SHP77 (cell line): ENCODE measurements at places on chromosomes 1 and 21.

DNA sequence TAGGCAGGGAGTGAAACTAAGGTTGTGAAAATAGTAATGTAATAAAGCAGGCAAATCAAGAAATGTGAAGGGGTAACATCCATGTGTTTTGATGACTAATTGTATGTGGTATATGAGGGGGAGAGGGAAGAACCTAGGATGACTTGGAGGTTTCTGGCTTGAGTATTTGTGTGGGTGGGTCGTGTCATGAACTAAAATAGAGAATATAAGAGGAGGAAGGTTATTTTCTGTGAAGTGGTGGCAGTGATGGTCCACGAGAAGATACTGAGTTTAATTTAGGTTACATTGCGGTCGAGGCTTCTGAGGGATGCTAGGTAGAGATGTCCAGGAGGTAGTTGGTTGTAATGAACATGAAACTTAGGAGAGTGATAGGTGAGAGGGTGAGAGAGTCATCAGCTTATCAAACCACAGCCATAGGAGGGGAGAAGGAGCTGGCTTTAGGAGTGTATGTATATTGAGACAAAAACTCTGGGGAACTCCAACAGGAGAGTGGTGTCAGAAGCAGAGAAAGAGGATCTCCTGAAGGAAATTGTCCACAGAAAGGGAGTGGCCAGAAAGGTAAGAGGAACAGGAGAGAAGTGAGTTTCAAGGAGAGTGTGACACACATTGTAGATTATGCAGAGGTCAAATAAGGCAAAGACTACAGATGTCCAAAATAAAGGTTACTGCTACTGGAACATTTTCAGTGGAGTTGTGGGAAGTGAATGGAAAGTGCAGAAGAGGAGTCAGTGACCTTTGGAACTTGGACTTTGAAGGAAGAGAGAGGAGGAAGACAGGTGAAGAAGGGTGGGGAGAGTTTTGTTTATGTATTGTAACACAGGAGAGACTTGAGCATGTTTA lies 89.0 kb upstream of the MACF1 start:
- DNase-seq: no peak

- no peak for DNase-seq
Observed at GRCh38 chr1:238675221-238675620, 711.1 kb upstream of the CHRM3 start.

DNA sequence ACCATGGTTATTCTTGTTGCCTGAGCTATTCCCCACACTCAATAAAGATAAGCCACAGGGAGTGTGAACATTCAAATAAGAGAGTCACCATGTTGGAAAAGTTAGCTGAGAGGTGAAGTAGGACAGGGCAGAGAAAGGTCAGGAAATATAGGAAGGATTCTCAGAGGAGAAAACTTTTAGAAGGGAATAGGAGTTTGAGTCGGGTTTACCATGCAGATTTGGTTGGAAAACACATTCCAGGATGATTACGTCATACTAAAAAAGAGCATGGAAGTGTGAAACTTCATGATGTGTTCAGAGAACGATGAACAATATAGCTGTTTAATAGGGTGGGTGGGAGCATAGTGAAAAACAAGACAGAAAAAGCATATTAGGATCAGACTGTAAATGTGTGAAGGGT lies 1125.3 kb upstream of the ADGRL2 start:
- no peak for DNase-seq

DNA sequence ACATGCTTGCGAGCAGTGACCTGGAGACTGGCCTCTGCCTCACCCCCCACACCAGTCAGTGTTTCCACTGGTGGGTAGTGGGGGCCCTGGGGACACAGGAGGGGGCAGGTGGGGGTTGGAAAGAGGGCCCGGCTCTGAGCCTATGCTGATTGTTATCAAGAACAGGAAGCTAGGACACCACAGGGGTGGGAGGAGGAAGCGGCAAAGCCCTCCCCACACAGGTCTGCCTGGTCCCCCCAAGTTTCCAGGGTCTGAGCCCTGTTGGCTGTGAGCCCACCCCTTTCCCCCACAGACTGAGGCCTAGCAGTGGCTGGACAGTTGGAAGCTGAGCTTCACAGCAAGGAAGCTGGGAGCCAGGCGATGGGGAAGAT lies 1.6 kb upstream of the PTPN7 start:
- no peak for DNase-seq

GRCh38 chr1:90176530-90176929 lies 181.6 kb downstream of the ZNF326 start:
- no peak for DNase-seq

- DNase-seq: no peak
Observed at GRCh38 chr1:205545991-205546390, 41.5 kb downstream of the CDK18 start.

DNA sequence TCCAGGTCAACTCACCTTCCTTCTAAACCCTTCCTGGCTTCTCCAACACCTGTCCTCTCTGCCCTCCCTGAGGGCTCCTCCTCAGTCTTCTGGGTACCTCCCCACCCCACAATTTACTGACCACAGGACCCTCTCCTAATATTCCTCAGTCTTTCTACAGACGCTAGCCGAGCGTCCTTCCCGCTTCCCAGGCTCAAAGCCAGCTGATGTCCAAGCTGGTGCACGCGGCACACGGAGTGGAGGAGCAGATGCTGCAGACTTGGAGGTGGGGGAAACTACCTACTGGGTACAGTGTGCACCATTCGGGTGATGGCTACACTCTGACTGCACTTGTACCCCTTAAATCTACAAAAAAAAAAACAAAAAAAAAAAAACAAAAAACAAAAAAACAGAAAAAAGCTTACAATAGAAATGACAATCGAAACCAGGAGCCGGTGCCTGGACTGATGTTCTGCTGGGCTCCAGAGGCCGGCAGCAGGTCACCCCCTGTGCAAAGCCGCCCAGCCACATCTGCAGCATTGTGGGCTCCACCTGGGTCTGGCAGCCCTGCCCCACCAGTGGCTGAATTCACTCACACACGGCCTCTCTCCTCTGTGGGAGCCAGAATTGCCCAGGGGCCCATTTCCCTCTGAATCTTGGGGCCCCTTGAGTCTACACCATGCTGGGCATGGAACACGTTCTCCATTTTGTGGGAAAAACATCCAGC lies 7.0 kb downstream of the TRIM11 start:
- no peak for DNase-seq

GRCh38 chr1:29380532-29380931 lies 144.2 kb downstream of the PTPRU start:
- DNase-seq: no peak

GRCh38 chr1:115046751-115047150 lies 17.1 kb downstream of the TSHB start:
- no peak for DNase-seq

DNA sequence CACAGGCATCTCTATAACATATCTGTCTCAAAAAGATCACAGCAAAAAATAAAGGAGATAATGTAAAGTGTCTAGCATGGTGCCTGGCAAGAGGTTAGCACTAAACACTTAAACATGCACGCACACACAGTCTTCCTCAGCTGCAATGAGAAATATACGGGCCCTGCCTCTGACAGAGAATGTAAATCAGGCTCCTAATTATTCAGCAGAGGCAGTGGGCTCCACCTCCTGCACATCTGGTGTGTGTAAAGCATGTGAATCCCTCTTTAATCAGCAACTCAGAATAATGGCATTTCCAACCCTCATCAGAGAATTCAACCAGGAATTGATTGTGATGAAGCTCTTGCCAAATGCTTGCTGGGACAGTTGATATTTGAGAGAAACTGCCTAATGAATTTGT lies 85.6 kb upstream of the KCNA3 start:
- no peak for DNase-seq

- DNase-seq: no peak
Observed at GRCh38 chr1:51734896-51735745, 118.2 kb downstream of the OSBPL9 start.

DNA sequence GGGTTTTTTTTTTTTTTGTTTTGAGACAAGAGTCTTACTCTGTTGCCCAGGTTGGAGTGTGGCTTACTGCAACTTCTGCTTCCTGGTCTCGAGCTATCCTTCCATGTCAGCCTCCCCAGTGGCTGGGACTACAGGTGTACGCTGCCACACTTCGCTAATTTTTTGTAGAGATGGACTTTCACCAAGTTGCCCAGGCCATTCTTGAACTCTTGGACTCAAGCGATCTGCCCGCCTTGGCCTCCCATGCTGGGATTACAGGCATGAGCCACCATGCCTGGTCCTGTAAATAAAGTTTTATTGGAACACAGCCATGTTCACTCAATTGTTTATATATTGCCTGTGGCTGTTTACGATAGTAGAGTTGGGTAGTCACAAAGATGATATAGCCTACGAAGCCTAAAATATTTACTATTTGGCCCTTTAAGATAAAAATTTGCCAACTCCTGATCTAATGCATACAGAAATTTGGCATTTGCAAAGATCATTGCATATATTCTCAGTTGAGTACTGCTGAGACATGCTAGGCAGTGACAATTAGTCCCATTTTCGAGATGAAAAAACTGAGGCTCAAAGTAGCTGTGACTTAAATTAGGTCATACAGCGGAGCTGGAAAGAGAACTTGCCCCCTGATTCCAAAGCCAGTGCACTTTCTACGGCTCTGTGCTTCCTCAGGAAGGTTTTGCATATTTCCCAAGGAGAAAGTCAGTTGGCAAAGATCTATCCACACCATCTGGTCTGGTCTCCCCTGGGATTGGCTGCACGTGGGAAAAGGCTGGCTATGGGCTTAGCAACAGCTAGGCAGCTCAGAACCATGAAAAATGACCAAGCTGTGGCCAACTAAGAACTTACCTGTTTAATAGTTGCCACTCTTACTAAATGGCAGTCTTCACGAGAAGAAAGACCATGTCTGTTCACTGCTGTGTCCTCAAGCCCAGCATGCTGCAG lies 19.4 kb downstream of the MECR start:
- DNase-seq: no peak

DNA sequence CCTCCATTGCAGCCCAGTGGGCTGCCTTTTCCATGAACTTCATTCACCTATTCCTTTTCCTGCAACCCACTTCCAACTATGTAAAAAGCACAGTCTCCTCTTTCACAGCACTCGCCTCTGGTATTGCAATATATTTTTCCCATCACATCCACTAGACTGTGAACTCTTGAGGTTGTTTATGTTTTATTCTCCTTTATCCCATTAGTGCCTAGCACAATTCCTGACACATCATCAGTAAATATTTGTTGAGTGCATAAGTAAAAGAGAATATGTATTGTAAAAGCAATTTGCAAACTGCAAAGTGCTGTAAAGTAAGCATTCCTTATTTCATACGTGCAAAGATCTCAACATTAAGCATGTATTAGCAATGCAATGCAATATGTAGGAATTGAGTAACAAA lies 27.9 kb upstream of the NRIP1 start:
- no peak for DNase-seq

DNA sequence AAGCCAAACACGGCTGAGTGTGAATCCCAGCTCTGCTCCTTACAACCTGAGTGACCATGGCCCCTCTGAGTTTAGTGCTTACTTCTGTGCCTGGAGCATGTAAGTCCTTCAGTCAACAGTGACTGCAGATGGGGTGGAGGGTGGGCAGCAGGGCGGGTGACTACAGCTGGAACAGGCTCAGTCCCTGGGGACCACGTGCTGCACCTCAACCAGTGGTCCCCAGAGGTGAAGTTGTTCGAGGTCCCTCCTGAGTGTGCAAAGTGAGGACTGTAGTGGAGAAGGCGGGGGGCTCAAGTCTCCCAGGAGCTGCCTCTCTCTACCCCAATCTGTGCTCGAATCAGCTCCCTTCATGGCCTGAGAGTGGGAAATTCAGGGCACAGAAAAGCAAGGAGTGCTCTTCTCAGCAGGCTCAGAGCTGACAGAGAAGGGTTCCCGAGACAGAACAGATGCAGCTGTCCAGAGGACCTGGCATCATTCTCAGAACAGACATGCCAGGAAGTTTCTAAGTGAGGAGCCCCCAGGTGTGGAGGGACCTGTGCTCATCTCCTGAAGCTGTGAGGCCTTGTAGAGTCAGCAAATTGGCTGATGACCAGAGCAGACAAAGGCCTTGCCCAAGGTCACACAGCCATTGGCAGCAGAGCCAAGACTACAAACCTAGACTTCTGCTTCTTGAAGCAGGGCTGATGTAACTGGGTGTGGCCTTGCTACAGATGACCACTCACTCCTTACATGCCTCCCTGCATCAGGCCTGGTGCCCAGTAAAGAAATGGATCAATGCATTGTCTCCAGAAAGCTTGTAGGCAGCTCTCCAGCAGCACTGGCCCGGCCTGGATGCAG lies 61.7 kb upstream of the EDN2 start:
- no peak for DNase-seq

- DNase-seq: no peak
Observed at GRCh38 chr1:31822766-31823165, 6.9 kb upstream of the SPOCD1 start.

DNA sequence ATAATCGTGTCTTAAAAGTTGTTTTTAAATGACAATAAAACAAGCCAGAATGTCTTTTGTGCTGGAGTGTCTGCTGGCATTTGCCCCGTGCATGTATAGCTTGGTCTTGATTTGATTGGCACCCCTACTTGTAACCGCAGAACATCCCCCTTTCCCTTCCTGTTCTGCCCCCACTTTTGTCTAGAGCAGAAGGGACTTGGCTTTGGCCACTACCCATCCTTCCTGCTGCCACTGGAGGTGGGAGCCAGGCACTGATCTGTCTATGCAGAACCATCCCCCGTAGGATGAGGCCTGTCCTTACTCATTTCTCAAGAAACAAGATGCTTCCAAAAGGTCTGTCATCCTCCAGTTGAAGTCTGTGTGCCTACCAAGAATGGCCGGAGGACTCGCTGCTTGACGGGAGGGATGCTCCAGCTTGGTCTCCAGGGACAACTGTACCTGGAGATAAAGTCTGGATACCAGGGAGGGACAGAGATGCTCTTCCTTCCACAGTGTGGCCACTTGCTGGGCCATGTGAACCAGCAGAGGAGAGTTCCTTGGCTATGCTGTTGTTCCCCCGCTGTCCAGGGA lies 1.1 kb upstream of the SLC27A3 start:
- no peak for DNase-seq

- no peak for DNase-seq
Observed at GRCh38 chr1:154716011-154716410, 108.0 kb upstream of the ADAR start.

DNA sequence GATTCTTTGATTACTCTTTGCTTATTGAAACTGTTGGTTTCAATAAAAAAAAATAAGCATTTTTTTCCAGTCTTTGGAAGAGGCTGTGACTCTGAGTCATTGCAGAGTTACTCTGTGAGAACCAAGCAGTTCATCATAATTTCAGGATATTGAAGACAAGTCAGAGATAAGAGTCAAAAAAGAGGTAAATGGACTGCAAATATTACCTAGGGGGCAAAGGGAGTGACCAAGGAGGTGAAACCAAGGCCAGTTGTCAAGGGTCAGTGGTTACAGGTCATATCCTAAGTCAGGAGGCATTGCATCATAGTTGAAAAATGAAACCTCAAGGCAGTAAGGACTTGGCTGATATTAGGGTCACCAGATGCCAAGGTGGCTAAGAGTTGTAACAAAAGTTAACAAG lies 597.1 kb upstream of the USP24 start:
- no peak for DNase-seq

GRCh38 chr1:117566556-117566955 lies 39.3 kb upstream of the TENT5C start:
- no peak for DNase-seq
